H1 (cell line): ENCODE measurements at places on chromosomes 6 and 20.

GRCh38 chr6:13180538-13180937 is 147.8 kb downstream of the TBC1D7 start:
- DNase-seq: no peak

- DNase-seq: no peak
These were observed 28.3 kb downstream of the SLC2A4RG start for GRCh38 chr20:63767886-63768285.

DNA sequence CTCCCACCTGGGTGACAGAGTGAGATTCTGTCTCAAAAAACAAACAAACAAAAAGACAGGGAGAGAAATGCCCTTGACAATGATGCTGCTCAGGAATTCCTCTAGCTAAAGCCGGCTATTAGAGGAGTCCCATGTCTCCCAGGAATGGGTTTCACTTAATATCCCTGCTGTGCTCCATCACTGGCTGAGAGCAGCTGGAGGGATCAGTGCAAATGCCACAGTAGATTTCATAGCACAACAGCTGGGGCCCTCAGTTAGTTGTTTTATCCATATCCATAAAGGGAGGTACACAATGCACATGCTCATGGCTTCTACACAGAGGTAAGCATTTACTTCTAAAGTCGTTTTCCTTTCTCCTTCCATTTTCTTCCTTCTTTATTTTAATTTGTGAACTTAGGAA is 742.0 kb upstream of the POU3F2 start:
- no peak for DNase-seq

GRCh38 chr6:164882236-164882635 is 427.2 kb downstream of the C6orf118 start:
- DNase-seq: no peak

DNA sequence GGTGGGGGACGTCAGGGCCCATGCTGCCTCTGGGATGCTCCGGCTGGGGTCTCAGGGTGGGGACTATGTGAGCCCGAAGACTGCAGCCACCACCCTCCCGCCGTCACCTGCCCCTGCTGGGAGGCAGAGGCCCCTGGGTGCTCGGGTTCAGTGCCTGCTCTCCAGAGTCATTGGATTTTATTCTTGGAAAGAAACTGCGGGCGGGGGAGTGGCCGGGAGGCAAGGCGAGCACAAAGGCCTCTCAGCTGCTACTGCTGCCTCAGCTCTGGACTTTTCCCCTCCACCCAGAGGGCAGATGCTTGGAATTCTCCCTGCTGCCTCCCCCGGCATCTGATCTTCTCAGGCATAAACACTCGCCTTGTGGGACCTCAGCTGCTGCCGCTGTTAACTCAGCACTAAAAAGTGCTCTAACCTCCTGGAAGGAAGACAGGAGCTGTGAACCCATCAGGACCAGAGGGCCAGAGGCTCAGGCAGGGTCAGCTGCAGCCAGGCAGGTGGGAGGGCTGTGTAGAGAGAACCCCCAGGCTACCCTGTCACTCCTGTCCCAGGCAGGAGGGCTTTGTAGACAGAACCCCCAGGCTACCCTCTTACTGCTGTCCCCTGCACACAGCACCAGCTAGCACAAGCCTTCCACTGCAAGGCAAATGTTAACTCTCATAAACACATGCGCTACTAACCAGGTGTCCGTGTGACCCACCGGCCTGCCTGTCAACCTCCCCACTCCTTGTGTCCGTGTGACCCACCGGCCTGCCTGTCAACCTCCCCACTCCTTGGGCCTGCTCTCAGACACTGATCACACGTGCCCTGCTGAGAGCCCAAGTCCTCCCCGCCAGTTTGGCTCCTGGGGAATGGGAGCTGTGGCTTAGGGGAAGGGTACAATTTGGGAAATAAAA is 9.4 kb upstream of the FRMD1 start:
- DNase-seq: no peak

DNA sequence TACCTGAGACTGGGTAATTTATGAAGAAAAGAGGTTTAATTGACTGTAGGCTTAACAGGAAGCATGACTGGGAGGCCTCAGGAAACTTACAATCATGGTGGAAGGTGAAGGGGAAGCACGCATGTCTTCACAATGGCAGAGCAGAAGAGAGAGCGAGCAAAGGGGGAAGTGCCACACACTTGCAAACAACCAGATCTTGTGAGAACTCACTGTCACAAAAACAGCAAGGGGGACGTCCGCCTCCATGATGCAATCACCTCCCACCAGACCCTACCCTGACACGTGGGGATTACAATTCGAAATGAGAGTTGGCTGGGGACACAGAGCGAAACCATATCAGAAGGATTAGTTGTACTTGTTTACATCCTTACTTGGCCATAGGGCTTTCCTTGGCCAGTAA is 49.7 kb downstream of the FIG4 start:
- DNase-seq: no peak

DNA sequence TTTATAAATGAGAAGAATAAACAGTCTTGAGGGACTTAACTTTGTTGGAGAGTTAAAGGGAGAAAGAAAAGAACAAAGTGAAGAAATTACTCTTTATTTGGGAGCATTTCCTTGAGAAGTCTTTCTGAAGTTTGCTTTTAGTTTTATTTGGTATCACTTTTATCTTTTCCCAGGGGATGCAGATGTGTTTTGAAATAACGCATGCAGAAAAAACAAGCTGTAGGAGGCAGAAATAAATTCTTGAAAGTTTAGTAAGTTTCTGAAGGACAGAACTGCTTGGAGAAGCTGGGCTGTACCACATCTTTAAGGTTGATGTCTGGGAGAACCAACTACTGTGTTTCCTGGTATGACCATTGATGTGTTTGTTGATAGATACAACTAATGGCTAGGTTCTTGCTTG is 75.0 kb downstream of the PLCB4 start:
- no peak for DNase-seq

GRCh38 chr6:166402582-166403277 is 20.0 kb upstream of the MPC1 start:
- no peak for DNase-seq

GRCh38 chr20:47561603-47562583 is 60.2 kb downstream of the NCOA3 start:
- DNase-seq: no peak

GRCh38 chr6:133887156-133887879 is 1.6 kb upstream of the TCF21 start:
- DNase-seq: no peak

DNA sequence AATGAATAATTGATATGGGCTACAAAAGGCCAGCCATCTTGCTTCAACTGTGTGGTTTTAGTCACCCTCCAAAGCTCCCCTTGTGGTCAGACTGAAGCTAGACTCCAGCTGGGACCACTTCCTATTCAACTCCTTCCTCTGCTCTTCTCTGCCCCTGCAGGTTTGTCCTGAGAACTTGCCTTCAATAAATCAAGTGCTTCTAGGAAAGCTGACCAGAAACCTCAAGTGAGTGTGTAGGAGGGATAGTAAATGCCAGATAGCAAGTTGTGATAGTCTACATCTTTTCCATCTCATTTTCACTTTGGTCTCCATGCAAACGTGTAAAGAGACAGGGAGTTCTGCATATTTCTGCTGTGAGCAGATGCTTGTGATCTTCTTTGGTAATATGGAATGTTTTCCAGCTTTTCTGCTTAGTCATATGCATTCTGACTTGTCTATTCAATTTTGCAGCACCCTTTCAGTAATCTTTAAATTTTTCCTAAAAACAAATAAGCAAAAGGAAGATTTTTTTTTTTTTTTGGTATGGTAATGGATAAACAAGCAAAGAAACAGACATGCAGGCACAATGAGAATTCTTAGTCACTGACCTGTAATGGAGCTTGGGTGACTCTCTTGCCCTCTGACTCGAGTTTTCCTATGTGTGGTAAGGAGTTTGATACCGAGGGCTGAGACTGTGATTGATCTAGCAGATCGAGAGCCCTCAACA is 201.3 kb upstream of the BTBD3 start:
- DNase-seq: no peak

DNA sequence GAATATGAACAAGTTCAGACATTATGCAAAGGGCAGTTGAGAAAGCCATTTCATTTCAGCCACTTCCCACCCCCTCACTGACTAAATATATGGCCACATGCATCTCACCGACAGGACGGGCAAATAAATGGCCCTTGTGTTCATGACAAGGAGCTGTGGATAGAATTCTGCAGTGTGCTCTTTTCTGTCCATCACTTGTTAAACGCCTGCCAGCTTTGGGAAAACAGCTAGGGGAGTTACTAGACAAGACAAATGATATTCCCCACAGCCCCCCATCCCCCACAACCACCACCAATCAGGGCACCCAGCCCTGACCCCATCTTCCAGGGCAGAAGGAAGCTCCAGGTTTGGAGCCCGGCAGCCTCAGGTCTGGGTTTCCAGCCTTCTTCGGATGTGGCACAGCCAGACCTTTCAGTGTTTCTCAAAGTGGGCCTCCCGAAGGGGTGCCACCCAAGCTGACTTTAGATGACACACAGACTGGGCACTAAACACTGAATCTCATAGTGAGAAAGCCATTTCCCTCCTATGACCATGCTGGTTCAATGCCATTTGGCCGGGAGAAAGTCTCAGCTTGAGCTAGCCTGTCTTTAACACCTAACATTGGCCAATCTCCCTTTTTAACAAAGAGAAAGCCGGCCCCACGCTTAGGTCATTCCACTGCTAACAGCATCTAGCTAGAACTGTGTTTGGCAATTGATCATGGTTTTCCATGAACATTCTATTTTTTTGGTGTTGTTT is 4.0 kb upstream of the RIPOR3 start:
- no peak for DNase-seq
